Muscle of back (tissue), 13 donors: ENCODE measurements at places on chromosomes 1 and 21. TPM values are rescaled to one million over a fixed set of nuclear protein-coding genes. Genes with fewer than 3 reads are reported as not detected.

DNA sequence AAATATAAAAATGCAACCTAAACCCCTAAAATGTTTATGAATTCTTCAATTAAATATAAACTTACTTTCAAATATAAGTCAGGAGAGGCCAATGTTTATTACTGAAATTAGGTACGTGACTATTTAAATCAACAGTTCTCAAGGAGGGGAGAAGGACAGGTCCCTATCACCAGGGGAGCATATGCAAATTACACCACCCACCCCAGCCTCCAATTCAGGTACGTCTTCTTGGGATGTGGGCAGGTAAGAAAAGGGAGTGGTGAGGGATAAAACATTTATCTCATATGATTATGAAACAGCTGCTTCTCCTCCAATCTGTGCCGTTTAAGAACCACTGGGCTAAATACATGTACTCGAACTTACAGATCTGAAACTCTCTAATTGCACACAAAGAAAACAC lies 3.4 kb downstream of the COP1 start:
- no peak for DNase-seq

- no peak for DNase-seq
Observed at GRCh38 chr21:15809818-15810217, 80.0 kb downstream of the USP25 start.

HES2 gene
- 0.37 TPM for polyA plus RNA-seq

- no peak for DNase-seq
Observed at GRCh38 chr1:164703463-164703862, 144.5 kb downstream of the PBX1 start.

DNA sequence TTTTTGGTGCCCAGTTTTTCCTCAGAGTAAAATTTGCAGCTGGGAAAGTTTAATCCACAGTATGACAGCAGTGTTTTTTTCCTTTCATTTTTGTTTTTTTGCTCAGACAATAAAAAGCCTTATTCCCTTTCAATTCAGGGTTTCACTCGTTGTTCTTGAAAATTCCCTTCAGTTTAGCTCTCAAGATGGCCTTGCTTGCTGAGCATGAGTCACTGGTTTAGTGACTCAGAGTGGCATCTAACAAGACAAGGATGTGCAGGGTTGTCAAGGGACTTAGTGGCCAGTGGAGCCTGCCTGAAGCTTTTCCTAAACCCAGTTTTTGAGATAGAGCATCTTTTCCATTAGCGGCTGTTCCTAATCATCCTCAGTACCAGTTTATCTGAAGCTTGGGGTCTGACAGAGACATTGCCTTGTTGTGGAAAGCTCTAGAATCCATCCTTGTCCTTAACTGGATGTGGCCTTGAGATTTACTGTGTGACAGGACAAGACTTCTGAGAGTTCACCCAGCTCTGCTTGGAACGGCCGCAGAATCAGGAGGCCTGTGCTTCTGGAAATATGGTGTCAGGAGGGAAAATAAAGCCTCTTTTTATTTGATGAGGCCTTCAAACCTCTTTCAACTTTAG lies 48.4 kb upstream of the DNAJC6 start:
- DNase-seq: no peak

CHAF1B gene
- polyA plus RNA-seq: 6.1 TPM

CD164L2 gene
- not detected for polyA plus RNA-seq

VASH2 gene
- 56.3 TPM for polyA plus RNA-seq

FAM72D gene
- polyA plus RNA-seq: 1.6 TPM

- DNase-seq: no peak
Observed at GRCh38 chr1:197042676-197043341, 24.3 kb downstream of the F13B start.

GRCh38 chr1:36236302-36236701 lies 12.1 kb downstream of the THRAP3 start:
- no peak for DNase-seq

- DNase-seq: no peak
Observed at GRCh38 chr1:118154220-118154619, 30.8 kb downstream of the SPAG17 start.

- no peak for DNase-seq
Observed at GRCh38 chr1:92870591-92870990, 38.8 kb downstream of the RPL5 start.

DNA sequence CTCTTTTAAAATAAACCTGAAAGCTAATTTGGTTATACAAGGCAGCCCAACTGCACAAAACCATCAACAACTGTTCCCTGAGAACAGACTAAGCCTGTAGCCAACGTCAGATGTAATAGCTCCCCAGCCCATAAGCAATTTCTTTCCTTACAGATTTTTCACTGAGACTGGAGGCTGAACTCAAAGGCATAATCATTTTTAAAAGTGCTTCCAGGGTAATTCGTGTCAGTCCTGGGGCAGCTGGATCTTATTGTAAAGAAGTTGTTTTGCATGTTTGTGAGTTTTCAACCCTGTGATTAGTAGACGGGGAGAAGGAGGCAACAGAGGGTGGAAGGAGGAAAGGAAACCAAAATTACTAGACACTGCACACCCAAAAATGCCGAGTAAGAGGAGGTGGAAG lies 3.2 kb downstream of the DPT start:
- DNase-seq: no peak

DNA sequence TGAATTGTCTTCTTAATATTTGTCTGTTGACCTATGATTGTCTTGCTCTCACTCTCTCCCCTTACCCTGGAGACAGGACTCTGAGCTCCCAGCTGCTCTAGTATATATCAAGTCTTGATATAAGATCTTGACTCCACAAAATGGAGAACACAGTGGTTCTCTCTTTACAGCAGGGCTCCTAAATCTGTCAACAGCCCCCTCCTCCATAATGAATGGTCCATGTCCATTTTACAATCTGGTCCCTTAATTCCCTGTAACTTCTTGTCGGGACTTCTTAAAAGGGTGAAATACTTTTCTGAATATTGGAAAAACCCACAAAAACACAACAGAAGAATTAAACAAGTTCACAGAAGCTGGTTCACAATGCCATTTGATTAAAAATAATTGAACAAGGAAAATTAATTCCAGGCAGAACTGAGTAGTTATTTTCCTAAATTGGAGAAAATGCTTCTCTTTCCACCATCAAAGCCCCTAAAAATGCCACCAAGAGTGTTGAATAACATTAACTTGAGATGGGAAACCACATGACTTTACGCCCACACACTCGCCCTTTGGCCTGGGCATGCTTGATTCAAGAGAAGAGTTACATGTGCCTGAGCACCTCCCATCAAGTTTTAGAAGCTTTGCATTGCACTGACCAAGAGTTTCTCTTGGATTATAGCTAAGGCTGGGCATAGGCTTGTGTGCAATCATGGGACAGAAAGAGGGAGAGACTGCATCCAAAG lies 109.8 kb downstream of the TOMM20 start:
- DNase-seq: no peak

- no peak for DNase-seq
Observed at GRCh38 chr1:27406362-27406680, 13.9 kb downstream of the GPR3 start.

GRCh38 chr1:47198214-47198613 lies 8.4 kb upstream of the PDZK1IP1 start:
- no peak for DNase-seq

DNA sequence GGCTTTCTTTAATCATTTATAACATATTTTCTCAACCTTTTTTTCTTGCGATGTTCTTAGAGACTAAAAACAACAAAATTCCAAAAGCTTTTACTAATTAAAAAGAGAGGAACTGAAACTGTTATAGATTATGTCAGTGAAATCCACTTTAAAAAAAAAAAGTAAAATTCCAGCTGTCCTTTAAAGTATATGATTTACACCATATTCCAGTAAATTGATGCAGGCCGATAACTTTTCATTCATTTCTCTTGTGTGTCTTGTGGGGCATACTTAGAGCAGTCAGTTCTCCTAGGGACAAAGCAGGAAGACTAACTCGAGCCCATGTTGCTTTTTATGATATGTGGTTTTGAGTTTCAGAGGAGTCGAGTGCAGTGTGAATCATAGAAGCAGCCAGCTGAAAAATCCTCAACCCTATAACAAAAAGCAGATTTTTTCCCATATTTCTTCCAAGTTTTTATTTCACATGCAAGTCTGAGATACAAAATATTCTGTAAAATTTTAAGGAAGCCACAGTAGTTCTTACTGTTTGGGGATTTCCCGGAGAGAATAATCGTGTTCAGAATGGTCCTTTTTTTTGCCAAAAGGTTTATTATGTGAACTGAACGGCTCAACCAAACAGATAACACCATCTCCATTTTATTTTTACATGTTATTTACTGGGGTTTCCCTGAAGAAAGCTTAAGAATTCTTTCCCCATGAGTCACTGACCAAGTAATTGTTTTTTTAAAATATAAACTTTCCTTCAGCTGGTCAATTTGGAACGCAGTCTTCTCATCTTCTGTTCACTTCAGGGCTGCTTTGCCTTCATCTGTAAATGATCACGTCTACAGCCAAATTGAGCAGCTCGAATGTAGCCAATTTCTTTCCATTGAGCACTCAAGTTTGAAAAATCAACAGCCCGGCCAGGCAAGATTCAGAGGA lies 77.0 kb upstream of the C1orf105 start:
- DNase-seq: peak; percentile 89

GRCh38 chr1:8938232-8938999 lies 7.3 kb upstream of the CA6 start:
- no peak for DNase-seq

DNA sequence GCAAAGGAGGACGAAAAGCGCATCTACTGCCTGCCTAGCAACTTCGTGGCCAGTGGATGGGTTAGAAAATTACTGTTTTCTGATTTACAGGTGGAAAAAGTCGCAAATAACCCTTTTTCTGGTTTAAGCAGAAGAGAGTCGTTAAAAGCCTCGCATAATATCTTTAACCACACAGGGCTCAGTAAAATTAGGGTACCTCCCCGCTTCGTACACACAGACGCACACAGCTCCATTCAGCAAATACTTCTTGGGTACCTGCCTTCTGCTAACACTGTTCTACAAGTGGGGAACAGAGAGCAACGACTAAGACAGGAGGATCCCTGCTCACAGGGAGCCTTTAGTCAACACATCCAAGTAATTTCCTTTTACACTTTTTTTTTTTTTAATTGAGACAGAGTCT lies 704 bp downstream of the ALG6 start:
- no peak for DNase-seq

GNAT2 gene
- not detected for polyA plus RNA-seq

DNA sequence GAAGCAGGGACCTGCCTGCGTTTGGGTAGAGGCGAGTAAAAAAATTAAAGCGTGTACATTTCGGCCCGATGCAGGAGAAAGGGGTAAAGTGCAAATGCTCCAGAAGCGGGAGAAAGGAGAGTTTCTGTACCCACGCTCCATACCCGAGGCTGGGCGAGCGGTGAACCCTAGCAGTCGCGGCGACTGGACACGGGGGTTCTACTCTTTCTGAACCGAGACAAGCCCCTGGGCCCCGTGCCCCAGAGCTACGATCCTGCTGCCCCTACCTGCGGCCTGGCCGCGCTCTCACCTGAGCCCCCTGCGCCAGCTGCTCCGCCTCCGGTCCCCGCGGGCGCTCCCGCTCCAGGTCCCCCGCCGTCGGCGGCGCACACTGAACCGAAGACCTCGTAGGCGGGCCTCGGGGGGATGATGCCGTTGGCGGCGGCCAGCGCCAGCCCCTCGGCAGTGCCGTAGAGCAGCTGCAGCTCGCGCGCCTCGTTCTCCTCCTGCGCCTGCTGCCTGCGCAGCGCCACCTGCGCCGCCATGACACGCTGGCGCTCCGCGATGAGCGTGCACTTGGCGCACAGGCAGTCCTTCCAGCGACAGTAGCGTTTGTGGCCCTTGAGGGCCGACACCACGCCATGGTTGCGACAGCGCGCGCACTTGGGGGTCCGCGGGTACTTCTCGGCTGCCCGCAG lies 2.4 kb downstream of the DMRTA2 start:
- peak; percentile 41 for DNase-seq

DNA sequence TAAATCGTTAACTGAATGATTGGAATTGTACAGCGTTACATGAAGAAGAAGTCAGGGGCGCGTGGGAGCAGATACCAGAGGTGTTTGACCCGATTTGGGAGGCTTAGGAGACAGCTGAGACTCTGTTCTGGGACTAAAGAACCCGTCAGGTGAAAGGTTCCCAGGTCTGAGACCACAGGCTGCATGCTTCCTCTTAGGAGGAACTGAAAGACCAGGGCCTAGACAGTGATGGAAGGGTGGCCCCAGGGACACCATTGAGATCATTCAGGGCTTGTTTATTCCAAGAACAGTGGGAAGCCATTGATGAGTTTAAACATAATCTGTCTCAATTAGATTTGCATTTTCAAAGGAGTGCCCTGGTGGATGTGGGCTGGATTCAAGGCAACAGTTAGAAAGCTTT lies 904 bp downstream of the KLF17 start:
- DNase-seq: no peak

PHC2 gene
- polyA plus RNA-seq: 70.6 TPM
